Activated CD4-positive, alpha-beta memory T cell treated with anti-CD3 and anti-CD28 coated beads for 36 hours (primary cell): ENCODE measurements at places on chromosomes 5 and 9. TPM values are rescaled to one million over a fixed set of nuclear protein-coding genes. Genes with fewer than 3 reads are reported as not detected.

DNA sequence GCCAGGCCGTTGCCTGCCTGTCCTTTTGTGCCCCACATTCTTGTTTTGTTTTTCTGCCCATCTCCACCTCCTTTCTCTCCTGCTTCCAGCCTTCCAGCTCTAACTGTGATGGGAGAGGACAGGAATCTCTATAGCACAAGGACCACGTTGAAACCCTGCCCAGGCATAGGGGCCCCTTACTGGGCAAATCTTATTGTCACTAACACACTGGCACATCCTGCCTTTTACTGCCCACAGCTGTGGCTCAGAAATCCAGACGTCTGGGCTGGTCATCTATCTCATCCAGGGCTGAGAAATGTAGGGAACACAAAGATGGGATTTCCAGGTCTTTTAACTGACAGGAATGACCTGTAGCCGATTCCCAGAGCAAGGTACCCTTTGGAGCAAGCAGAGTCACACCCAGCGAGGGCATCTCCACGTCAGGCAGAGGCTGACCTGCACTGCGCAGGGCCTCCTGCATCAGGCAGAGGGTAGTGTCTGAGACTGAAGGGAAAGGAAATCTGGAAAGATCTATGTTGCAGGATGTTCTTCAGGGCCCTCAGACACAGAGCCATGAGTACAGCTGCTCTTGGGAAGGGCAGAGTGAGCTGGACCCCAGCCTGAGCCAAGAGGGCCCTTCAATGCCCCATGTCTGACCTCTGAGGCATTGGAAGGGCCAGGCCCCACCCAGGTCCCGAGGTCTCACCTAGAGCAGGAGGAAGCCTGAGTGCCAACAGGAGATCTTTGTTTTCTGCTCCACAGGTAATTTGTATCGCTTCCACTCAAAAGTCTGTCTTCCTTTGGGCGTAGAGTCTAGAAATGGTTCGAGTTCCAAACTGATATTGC, 278.8 kb downstream of the FSTL4 start:
- peaks cover 10% of the 10 kb centered on the region for H3K4me1 ChIP-seq
- H3K27ac ChIP-seq = no peak overlapping the region
- H3K36me3 ChIP-seq = no peaks in the 10 kb centered on the region
- no peak overlapping the region for H3K4me3 ChIP-seq

- no peak overlapping the region for H3K4me3 ChIP-seq
- H3K4me1 ChIP-seq = no peaks in the 10 kb centered on the region
- peaks cover 20% of the 10 kb centered on the region for H3K27me3 ChIP-seq
- DNase-seq = no peak
These were observed 43.7 kb downstream of the OR2V1 start for GRCh38 chr5:181087309-181087708.

The ACTL7A gene
- total RNA-seq = not detected

DNA sequence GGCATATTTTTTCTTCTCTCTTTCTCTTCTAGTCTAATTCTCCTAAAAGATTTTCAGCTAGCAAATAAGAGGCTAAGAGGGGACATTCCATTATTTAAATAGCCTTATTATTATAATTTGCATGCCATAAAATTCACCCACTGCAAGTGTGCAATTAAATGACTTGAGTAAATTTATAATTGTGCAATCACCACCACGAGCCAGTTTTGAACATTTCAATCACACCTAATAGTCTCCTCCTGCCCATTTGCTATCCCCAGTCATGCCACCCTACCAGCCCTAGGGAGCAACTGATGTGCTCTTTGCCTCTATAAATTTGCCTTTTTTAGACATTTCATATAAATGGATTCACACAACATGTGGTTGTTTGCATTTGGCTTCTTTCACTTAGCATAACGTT, 12.0 kb upstream of the SLC36A2 start:
- H3K36me3 ChIP-seq = peaks cover 3% of the 10 kb centered on the region
- H3K4me1 ChIP-seq = no peaks in the 10 kb centered on the region
- H3K27ac ChIP-seq = no peak overlapping the region
- peaks cover 12% of the 10 kb centered on the region for H3K27me3 ChIP-seq

GRCh38 chr5:129096382-129096991, 1.9 kb downstream of the ISOC1 start:
- no peak for DNase-seq
- no peak overlapping the region for H3K27ac ChIP-seq
- H3K27me3 ChIP-seq = peaks cover 2% of the 10 kb centered on the region
- no peak overlapping the region for H3K4me3 ChIP-seq
- peaks cover 22% of the 10 kb centered on the region for H3K4me1 ChIP-seq

- no peak overlapping the region for H3K4me3 ChIP-seq
- no peak overlapping the region for H3K27ac ChIP-seq
- DNase-seq = no peak
These were observed 223.2 kb downstream of the PCSK1 start for GRCh38 chr5:96209829-96210228.

DNA sequence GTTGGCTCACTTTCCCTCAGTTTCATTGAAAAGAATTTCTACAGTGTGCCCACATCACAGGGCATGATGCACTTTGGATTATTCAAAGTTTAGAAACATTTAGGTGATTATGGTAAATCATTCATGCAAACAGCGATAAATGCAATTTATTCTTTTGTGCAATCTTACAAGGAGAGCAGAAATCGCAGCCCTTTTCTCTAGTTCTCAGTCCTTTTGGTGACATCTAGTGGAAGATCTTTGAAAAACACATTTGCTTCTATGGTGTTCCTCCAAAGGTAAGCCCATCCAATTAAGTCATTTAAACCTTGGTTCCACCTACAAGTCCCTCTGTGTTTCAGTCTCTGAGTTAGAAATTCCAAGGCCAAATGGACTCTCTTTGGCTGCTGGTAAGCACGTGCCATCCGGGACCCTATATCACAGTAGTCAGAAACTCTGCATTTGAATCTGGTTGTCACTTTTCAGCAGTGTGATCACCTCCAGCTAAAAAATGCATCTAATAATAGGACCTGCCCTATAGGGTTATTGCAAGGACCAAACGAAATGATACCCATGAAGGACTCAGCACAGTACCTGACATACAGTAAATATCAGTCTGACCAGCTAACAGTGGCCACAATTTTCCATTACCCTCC, 66.4 kb downstream of the MACROH2A1 start:
- H3K36me3 ChIP-seq = peaks cover 22% of the 10 kb centered on the region
- no peak overlapping the region for H3K4me3 ChIP-seq
- no peaks in the 10 kb centered on the region for H3K4me1 ChIP-seq

- no peak for DNase-seq
- H3K27ac ChIP-seq = no peak overlapping the region
- H3K4me1 ChIP-seq = peaks cover 15% of the 10 kb centered on the region
- no peaks in the 10 kb centered on the region for H3K27me3 ChIP-seq
These were observed 95.8 kb downstream of the DOCK2 start for GRCh38 chr5:169732841-169733240.

The IL17B gene
- total RNA-seq = not detected

- H3K27me3 ChIP-seq = peaks cover 12% of the 10 kb centered on the region
- H3K36me3 ChIP-seq = no peaks in the 10 kb centered on the region
- H3K27ac ChIP-seq = no peak overlapping the region
- H3K4me3 ChIP-seq = no peak overlapping the region
- no peak for DNase-seq
These were observed 276.3 kb downstream of the GAS1 start for GRCh38 chr9:86671018-86671417.
